ENCODE measurements at places on chromosomes 11 and 22.

DNA sequence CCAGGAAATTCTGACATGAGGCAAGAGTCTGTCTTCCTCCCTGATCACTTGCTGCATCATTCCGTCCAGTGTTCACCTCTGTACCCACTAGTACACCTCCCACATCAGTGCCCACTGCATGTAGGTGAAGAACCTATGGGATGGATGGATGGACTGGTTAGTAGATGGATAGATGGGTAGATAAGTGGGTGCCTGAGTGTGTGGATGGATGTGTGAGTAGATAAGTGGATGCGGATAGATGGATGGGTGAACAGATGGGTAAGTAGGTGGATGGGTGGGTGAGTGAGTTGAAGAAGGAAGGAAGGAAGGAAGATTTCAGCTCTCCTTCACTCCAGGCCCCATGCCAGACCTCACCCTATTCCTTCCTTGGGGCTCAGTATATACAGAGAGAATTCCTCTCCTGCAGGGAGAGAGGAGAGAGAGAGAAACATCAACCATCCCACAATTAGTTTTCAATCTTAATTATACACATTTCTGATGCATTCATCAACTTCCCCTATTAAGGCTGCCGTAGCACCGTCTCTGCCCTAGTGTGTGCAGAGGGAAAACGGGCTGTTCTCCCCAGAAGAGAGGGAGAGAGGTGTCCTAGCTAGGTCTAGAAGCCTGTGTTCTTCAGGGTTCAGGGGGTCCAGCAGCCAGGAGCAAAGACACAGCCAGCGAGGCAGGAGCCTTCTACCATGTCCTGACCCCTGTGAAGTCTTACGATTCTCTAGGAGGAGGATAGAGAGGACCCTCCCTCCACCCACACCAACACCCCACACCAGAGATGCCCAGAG, 125.3 kb downstream of the BUD13 start:
- DNase-seq: no peak

GRCh38 chr11:93517041-93517440, 26.1 kb downstream of the SMCO4 start:
- DNase-seq: no peak

- DNase-seq: no peak
Observed at GRCh38 chr11:74306435-74307175, 4.8 kb downstream of the P4HA3 start.

DNA sequence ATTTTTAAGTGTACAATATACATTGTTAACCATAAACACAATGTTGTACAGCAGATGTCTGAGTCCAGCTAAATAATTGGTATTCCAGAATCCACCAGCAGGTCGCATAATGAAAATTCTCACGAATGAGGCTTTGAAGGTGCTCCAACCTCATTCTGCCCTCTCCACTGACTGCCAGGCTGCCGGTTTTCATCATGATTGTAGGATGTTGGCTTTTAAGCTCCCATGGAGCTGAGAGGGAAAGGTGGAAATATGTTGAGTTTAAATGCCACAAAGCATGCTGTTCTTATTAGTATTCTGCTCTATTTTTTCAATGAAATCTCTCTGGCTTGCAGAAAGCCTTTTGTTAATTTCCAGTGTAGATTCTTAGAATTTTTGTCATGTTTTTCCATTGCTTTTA, 337.2 kb upstream of the DDI1 start:
- DNase-seq: no peak

DNA sequence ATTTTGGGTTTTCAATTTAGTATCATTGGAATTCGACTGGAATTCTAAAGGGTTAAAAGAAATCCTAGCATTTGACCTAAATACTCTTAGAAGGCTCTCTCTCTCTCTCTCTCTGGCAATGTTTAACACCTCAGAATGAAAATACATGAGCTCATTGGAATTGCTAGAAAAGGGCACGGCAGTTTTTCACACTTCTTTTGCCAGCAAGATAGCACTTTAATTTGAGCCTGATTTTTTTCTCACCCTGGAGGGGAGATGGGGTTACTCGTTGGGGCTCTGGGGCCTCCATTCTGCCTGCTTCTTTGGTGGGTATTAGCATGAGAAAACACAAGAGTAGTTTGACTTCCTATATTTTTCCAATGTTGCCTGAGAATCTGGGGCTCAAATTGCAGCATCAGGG, 22.8 kb upstream of the CLMP start:
- DNase-seq: no peak

- DNase-seq: no peak
Observed at GRCh38 chr11:57460758-57461749, 726 bp downstream of the RTN4RL2 start.

GRCh38 chr11:59291228-59291627, 67.5 kb upstream of the OR5AN1 start:
- DNase-seq: no peak

GRCh38 chr11:12087075-12088004, 23.1 kb upstream of the MICAL2 start:
- DNase-seq: no peak

DNA sequence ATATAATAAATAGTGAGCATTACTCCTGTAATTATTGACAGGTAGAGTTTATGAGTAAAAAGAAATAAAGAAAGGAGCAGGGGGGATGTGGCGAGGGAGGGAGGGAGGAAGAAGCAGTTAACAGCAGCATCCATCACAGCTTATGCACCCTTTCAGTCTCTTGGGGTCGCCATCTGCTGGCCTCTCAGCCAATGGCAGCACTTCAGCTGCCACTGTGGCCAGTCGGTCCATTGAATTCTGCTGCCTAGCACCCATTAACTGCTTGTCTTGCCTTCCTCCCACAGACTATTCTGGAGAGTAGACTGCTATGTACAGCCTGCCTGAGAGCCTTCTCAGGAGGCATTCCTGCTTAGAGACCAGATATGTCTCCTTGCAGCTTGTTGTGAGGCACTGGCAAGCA, 388.3 kb downstream of the TENM4 start:
- no peak for DNase-seq

GRCh38 chr11:22477312-22477711, 139.1 kb downstream of the SLC17A6 start:
- DNase-seq: no peak

DNA sequence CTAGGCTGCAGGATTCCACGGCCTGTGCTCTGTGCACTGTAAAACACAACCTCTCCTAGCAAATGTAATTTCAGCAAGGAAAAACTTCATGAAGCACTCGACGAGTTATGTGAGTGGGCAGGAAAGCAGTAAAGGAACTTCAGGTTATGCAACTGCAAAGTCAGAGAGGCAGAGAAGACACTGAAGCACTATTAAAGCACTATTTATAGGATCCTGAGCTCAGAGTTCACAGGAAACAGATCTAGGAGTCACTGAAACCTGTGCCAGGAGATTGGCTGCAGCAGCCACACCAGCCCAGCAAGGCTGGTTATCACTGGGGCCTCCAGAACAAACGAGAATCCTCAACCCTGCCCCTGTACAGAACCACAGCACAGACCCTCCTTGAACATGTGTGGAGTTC, 2.5 kb downstream of the SMIM35 start:
- no peak for DNase-seq

- no peak for DNase-seq
Observed at GRCh38 chr11:30420233-30420787, 97.4 kb downstream of the ARL14EP start.

DNA sequence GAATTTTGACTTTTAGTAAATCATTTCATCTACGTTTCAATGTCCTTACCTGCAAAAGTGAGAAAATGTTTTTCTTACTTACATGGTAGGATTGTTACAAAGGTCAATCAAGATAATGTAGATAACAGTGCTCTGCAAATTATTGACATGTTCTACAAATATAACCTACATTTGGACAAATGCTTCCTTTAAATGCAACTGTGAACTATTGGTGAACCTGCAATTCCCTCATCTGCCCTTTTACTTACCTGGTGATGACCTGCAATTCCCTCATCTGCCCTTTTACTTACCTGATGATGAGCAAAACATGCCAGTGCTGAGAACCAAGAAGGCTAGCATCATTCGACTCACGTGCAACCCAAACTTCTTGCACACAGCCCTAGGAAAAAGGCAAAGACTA, 11.1 kb downstream of the ALG9 start:
- no peak for DNase-seq

GRCh38 chr11:68941324-68942094, 37.8 kb downstream of the IGHMBP2 start:
- DNase-seq: no peak

DNA sequence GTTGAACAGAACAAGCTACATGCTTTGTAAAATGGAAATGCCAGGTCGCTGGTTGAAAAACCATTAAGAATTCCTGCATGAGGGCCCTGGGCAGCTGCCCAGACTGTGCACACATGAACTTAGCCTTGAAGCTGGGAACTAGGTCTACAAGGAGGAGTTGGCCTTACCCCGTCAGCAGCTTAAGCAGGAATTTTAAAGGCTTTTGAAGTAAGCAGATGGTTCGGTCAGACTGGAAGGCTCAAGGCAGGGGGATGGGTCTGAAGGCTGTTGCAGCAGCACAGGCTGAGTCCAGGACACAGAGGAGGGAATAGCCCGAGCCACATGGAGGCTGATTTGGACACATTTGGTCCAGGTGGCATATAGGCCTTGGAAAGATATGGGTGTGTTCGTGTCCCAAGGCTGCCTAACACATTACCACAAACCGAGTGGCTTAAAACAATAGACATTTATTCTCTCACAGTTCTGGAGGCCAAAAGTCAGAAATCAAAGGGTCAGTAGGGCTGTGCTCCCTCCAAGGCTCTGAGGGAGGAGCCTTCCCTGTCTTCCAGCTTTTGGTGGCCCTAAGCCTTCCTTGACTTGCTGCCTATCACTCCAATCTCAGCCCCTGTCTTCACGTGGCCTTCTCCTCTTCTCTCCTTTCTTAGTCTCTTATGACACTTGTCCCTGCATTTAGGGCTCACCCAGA, 11.6 kb downstream of the LIF start:
- DNase-seq: no peak

DNA sequence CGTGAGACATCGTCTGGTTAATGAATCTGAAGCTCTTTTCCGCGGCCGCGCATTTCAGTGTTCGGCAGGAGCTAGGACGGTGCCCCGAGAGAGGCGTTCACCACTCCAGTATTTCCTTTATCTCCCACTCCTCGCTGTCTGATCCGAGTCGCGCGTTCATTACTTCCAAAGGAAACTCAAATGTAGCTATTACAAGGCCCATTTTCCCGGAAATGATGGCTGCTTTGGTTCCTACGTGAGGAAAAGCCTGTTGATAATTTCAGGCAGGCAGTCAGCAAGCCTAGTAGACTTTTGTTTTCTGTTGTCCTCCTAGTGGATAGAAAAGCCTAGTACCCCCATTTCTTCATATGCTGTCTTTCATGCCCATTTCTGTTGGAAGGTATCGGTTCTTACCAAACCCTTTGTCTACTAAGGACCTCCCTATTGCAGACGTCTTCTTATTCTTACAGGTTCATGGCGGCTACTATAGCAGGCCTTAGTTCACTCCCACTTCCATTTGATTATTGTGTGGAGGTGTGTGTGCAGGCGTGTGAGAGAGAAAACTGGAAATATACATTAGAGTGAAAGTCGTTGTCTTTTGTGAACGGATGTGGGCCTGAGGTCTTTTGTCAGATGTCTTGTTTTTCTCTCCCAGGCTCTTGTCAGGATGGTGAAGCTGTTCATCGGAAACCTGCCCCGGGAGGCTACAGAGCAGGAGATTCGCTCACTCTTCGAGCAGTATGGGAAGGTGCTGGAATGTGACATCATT, 737 bp downstream of the RBM4 start:
- DNase-seq: peak; percentile 16

GRCh38 chr11:34865261-34865660, 50.9 kb downstream of the APIP start:
- DNase-seq: no peak

- DNase-seq: no peak
Observed at GRCh38 chr11:83238111-83238510, 44.6 kb downstream of the ANKRD42 start.

- no peak for DNase-seq
Observed at GRCh38 chr11:15690320-15690719, 575.6 kb downstream of the INSC start.

DNA sequence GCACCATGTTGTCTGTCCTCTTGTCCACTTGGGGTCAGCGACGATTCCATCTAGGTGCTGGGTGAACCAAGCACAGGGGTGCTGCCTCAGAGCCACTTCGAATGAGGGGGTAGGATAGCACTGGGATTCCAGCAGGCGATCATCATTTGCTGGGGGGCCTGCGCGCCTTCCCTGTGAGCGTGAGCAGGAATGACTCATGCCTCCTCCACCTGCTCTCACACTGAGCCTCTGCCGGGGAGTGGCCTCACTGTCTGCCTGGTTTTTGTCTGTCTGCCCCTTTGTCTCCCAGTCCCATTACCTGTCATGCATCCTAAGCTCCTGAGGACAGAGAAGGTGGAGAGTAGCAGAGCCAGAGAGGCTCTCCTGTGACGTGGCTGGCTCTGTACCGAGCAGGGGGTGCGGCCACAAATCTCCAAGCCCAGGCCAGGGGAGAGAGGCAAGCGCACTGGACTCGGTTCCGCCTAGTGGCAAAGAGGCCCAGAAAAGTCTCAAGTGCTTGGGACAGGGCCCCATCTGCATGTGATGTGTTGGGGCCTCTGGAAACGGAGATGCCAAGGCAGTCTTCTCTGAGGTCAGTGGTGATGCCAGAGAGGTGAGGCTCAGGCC, 30.8 kb downstream of the RSPH14 start:
- DNase-seq: no peak

- no peak for DNase-seq
Observed at GRCh38 chr11:2579315-2580060, 120.3 kb downstream of the KCNQ1OT1 start.

DNA sequence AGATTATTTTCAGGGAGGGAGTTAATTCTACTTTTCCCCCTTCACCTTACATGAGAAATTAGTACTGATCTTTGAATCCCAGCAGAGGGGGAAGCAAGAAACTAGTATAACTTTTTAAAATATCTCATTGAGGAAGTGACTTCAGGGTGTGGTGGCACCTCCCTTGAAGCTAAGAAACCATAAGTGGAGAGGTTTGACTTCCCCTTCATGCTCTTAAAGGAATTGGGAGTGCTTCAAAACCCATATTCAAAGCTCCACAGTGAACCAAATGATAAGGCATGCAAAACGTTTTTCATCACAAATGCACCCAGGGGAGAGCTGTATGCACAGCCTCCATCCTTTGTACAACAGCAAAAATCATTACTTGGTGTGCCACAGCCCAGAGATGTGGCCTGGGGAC, 540 bp downstream of the MS4A14 start:
- no peak for DNase-seq

DNA sequence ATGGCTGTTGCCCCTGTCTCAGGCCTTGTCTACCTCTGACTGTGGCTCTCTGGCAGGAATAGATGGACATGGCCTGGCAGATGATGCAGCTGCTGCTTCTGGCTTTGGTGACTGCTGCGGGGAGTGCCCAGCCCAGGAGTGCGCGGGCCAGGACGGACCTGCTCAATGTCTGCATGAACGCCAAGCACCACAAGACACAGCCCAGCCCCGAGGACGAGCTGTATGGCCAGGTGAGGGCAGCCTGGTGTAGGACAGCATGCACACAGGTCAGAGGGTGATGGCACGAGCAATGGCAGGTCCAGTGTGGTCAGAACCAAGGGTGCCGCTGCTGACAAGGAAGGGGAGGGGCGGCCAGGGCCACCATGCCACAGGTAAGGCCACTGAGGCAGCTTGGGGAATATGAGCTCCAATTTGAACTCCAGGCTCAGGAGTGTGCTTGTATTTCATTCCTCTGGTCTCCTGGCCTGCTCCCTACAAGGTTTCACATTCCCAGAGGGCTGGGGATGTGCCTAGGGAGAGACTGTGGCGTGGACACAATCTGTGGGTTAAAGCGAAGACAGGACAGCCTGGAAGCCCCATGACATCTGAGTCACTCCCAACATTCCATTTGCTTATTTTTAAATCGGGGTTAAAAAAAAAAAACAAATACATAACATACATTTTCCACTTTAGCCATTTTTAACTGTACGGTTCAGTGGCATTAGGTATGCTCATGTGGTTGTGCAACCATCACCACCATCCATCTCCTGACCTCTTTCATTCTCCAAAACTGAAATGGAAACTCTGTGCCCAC, 562 bp downstream of the FOLR3 start:
- no peak for DNase-seq
